ENCODE measurements at places on chromosomes 2 and 18.

- no peak for DNase-seq
Observed at GRCh38 chr2:170408461-170409163, 230.7 kb downstream of the MYO3B start.

DNA sequence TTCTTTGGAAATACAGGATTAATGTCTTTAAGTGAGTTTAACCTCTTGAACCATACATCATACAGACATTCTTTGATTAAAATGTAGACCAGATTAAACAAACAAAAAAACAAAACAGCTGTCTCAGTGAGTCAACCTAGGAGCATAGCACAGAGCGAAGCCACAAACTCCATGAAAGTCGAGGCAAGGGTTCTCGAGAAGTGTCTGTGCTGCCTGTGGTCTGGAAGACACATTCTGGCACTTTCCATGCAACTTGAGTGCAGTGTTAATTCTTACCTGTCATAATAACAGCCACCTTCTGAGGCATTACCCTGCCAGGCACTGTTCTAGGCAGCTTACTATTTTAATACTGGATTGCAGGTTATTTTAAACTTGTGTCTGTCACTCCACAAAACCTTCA is 435.5 kb upstream of the MMADHC start:
- DNase-seq: no peak

- no peak for DNase-seq
Observed at GRCh38 chr2:144539289-144539782, 19.4 kb upstream of the ZEB2 start.

GRCh38 chr2:174138161-174138560 is 110.2 kb downstream of the OLA1 start:
- no peak for DNase-seq

DNA sequence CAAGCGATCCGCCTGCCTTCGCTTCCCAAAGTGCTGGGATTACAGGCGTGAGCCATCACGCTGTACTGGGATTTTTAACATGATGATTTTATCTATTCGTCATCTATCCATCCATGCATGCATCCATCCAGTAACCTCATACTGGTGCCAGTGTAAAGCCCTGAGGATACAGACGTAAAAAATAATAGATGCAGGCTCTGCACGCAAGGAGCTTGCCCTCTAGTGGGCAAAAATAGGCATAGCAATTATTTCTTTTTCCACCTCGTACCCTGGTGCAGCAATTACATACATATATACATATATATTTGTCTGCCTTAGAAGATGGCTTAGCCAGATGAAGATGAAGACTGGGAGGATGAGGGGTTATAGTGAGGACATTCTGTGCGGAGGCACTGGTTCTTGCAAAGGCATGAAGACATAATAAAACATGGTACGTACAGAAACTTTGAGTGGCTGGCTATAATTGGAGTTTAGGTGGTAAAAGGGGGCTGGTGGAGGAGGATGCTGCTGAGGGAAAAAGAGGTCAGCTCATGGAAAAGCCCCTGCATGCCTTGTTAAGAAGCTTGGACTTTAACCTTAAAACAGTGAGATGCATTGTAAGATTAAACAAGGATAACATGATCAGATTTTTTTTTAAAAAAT is 19.6 kb upstream of the RPIA start:
- no peak for DNase-seq

- no peak for DNase-seq
Observed at GRCh38 chr2:145789636-145790035, 1269.7 kb upstream of the ZEB2 start.
